Activated T-cell treated with anti-CD3 and anti-CD28 coated beads for 48 hours (primary cell): ENCODE measurements at places on chromosomes 2 and 18.

- no peak for DNase-seq
Observed at GRCh38 chr2:40300391-40300790, 151.5 kb downstream of the SLC8A1 start.

GRCh38 chr2:159614534-159615366 lies 1.6 kb downstream of the BAZ2B start:
- no peak for DNase-seq

GRCh38 chr18:361100-361732 lies 93.4 kb upstream of the THOC1 start:
- DNase-seq, result no peak

- DNase-seq, result no peak
Observed at GRCh38 chr18:3236470-3236869, 11.1 kb upstream of the MYL12A start.

DNA sequence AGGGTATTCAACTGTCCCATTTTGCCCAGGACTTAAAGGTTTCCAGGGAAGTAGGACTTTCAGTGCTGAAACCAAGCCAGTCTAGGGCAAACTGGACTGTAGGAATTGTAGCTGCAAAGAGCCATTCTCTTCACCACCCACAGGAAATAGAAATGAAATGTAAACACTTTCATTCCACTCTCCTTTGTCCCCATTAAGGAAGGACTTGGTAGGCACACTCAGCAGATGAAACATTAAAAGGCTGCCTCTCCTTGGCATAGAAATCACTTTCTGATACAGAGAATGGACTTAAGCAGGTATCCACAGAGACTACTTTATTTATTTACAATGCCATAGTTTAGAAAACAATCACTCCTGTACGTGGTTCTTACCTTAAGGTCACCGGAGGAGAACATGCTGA lies 102.9 kb upstream of the CCDC195 start:
- no peak for DNase-seq
